ENCODE measurements at places on chromosomes 5 and 9.

GRCh38 chr9:14103115-14103514 lies 210.8 kb downstream of the NFIB start:
- no peak for DNase-seq

DNA sequence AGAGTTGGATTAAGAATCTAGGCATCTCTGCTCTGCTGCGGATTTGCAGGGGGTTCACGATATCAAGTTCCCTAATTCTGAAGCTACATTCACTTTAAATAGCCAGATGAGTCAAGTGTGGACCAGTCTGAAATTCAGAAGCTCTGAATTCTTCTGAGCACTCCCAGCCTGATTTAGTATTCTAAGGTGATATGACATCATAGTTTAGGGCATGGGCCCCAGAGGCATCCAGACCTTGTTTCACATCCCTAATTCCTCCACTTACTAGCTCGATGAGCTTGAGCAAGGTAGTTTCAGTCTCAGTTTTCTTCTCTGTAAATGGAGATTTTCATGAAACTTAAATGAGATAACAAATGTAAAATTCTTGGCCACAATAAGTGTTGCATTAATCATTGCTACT lies 65.2 kb downstream of the TMEM167A start:
- DNase-seq, result no peak

- DNase-seq, result no peak
These were observed 34.7 kb downstream of the ARHGEF37 start for GRCh38 chr5:149615976-149616375.

- DNase-seq, result no peak
These were observed 136.1 kb upstream of the ANKH start for GRCh38 chr5:15007646-15008045.

GRCh38 chr5:90793183-90793582 lies 234.6 kb downstream of the ADGRV1 start:
- no peak for DNase-seq

DNA sequence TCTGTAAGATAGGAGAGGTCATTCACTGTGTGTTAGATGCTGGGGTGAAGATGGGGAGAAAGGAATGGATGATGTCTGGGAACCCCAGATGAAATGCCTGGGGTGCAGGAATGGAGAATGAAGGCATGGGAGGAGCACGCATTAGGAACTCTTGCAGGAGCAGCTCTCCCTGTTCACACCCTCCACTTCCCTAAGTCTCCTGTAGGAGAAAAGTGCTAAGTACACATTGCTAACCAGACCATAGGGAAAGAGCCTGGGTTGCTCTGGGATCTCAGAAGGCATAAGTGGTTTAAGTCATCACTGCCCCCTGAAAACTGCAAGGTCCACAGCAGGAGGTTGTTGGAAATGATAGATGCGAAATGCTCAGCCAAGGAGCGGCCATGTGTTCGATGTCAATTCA lies 163.1 kb downstream of the SEC61B start:
- DNase-seq, result no peak

DNA sequence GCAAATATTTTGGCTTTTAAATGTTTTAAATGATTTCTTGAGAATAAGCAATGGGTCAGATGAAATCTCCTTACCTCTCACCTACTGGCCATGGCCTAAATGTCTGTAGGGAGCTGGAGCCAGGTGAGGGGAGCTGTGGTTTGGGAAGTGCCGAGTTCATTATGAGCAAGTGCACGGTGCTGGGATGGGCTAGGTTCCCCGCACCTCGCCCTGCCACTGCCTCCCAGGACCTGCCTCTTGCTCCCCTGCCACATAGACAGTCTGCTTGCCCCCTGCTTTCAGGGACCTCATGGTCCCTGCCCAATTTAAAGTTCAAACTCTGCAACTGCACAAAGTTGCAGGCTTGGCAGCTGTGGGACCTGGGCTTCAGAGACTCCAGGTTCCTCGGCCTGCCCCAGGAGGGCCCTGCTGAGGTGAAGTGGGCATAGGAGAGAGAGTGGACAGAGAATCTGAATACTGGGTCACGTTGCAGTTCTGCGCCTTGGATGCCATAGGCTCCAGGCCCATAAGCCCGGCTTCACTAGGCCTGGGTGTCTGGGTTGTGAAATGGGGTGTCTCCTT lies 5.4 kb downstream of the OR13J1 start:
- no peak for DNase-seq

DNA sequence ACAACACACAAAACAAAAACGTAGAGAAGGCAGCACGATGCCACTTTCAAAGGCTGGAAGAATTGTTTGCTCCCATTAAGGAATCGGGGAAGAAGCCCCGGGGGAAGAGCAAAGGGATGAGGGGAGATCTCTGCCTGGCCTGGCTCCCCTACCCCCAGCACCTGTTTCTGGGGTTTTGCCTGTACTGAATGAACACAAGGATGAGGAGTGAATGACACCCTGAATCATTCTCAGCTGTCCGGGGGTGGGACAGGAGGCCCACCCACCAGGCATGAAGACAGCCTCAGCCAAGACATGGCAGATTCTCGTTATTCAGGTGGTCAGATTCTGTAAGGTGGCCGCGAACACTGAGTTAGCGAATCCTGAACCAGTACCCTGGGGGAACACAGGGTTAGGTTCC lies 7.5 kb downstream of the TBC1D9B start:
- DNase-seq, result no peak

Data from stimulated activated CD8-positive, alpha-beta memory T cell treated with anti-CD3 and anti-CD28 coated beads, Interleukin-7, amount 100 ng/mL, for 4 hours (primary cell).